Central memory CD8-positive, alpha-beta T cell (primary cell): ENCODE measurements at places on chromosomes 16 and 17.
A peak's percentile ranks its signal among the peaks of the same experiment; 100 is the strongest.

DNA sequence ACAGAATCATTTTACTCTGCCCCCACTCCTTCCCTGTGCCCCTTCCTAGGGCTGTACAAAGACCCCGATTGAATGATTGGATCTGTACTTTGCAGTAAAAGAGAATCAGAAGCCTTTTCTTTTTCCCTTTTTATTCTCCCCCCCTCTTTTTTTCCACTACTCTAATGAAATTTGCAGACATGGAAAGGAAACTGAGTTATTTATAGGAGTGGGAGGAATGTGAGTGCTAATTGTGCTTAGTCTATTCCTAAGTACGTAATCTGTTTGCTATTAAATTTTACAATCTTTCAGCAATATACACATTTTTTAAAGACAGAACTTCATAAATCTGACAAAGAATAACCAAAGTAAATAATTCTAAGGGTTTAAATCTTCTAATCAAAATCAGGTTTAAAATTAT is 314.3 kb downstream of the MAP2K6 start:
- no peak for DNase-seq
- no peaks in the 10 kb centered on the region for H3K4me1 ChIP-seq
- no peaks in the 10 kb centered on the region for H3K36me3 ChIP-seq
- H3K4me3 ChIP-seq: no peak overlapping the region
- peaks cover 9% of the 10 kb centered on the region for H3K27me3 ChIP-seq
- no peak overlapping the region for H3K27ac ChIP-seq

DNA sequence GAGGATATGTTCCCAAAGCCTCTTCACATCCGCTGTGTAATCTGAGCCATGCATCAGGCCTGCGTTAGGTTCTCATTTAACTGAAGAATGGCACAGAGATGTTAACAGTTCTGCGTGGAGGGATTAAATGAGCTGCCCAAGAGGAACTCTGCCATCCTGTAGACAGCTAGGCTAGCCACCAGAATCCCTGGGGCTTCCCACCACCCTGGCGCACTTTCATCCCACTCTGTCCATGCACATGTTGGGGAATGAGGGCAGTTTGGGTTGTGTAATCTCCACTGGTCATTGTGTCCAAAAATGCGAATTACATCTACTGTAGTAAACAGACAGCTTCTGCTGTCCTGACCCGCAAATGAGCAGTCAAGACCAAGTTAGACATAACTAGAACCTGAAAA is 1.0 kb upstream of the GLG1 start:
- peak overlapping the region; percentile 94 for H3K27ac ChIP-seq
- no peak overlapping the region for H3K4me3 ChIP-seq
- DNase-seq: no peak
- peaks cover 19% of the 10 kb centered on the region for H3K36me3 ChIP-seq

GRCh38 chr17:54971147-54971546 is 2.6 kb downstream of the STXBP4 start:
- peaks cover 7% of the 10 kb centered on the region for H3K36me3 ChIP-seq
- DNase-seq: no peak
- no peaks in the 10 kb centered on the region for H3K27me3 ChIP-seq

- H3K27me3 ChIP-seq: no peaks in the 10 kb centered on the region
- no peaks in the 10 kb centered on the region for H3K4me1 ChIP-seq
- H3K4me3 ChIP-seq: no peak overlapping the region
- DNase-seq: no peak
- peaks cover 2% of the 10 kb centered on the region for H3K36me3 ChIP-seq
Observed at GRCh38 chr17:18968345-18968744, 16.4 kb downstream of the SLC5A10 start.

DNA sequence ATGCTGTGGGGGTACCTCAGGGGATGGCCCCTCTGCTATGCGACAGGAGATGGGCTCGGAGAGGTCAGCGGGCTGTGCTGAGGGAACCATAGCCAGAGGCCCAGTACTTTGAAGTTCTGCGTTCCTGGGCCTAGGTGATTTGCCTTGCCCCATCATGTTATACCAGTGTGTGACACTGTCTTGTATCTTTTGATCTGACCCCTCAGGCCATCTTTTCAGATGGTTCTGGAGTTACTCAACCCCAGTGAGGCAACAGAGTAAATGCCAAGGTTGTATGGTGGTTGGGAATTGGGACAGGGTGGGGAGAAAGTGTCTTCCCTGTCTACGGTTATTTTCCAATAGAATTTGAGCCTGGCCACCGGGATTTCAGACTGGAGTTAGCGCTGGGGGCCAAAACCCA is 8.5 kb downstream of the MSI2 start:
- H3K4me1 ChIP-seq: peaks cover 63% of the 10 kb centered on the region
- H3K36me3 ChIP-seq: peaks cover 29% of the 10 kb centered on the region
- DNase-seq: no peak
- no peak overlapping the region for H3K4me3 ChIP-seq

- H3K4me1 ChIP-seq: no peaks in the 10 kb centered on the region
- H3K27ac ChIP-seq: no peak overlapping the region
- DNase-seq: no peak
- H3K4me3 ChIP-seq: no peak overlapping the region
- H3K36me3 ChIP-seq: no peaks in the 10 kb centered on the region
Observed at GRCh38 chr17:71395901-71396300, 724.9 kb upstream of the SOX9 start.

GRCh38 chr17:14308965-14309879 is 8.3 kb downstream of the HS3ST3B1 start:
- peak; percentile 76 for DNase-seq
- no peaks in the 10 kb centered on the region for H3K27me3 ChIP-seq
- H3K36me3 ChIP-seq: peaks cover 8% of the 10 kb centered on the region
- H3K4me1 ChIP-seq: peaks cover 21% of the 10 kb centered on the region

- H3K4me3 ChIP-seq: no peak overlapping the region
- peaks cover 14% of the 10 kb centered on the region for H3K4me1 ChIP-seq
- DNase-seq: no peak
- no peaks in the 10 kb centered on the region for H3K27me3 ChIP-seq
Observed at GRCh38 chr17:34997355-34997862, 17.1 kb downstream of the LIG3 start.

DNA sequence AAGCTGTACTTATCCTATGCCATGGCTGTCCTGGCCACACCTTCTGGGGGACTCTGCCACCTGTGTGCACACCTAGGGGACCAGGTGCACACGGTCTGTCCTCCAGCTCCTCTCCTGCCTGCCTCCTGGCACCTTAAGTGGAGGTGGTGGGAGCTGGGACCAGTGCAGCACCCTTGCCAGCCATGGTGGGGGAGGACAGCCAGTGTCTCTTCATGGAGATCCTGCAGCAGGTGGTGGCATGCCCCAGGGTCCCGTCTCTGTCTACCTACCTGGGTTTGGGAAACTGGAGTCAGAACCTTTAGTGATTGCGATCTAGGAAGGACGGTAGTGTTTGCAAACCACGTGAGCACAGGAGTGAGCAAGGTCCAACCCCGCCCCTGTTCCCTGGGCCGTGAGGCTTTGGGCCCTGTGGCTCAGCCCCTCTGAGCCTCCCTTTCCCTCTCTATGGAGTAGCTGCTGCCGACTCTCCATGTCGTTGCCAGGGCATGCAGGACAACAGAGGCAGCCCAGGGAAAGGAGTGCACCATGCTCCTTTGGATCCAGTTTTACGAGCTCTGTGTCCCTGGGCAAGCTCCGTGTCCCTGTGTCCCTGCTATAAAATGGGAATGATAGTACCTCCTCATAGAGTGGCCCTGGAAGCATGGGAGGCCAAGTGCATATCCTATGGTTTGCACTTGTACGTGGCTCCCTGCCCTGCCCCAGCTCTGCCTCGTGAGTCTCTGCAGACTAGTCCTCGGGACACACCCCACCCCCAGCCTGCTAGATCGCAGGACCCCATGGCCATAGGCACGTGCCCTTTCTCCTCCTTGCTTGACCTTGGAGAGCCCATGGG is 7.1 kb downstream of the ADGRG1 start:
- H3K27ac ChIP-seq: peak overlapping the region; percentile 35
- no peak overlapping the region for H3K4me3 ChIP-seq
- peaks cover 40% of the 10 kb centered on the region for H3K4me1 ChIP-seq
- no peaks in the 10 kb centered on the region for H3K27me3 ChIP-seq

- peaks cover 46% of the 10 kb centered on the region for H3K36me3 ChIP-seq
- peak overlapping the region; percentile 78 for H3K27ac ChIP-seq
- H3K27me3 ChIP-seq: no peaks in the 10 kb centered on the region
Observed at GRCh38 chr17:82270651-82271050, 2.8 kb downstream of the CSNK1D start.

DNA sequence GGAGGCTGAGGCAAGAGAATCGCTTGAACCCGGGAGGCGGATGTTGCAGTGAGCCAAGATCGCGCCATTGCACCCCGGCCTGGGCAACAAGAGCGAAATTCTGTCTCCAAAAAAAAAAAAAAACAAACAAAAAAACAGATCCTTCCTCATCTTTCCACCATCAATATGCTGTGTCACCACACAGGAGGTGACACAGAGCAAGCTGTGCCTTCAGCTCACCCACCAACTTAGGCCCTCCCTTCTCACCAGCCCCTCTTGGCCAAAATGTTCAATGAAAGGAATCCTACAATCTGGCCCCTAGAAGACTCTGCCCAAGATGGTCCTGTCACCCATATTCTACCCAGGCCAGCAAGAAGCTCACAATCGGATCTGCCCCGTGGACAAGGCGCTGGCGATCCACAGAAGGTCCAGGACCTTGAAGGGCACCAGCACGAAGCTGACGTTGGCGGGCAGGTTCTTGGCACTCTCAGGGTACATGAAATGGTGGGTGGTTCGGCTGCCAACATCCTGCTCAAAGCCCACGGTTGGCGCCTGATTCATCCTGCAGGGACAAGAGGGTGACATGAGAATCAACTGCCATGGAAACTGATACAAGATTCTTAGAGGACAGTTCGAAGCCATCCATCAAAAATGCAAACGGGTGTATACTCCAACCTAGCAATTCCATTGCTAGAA is 41.4 kb downstream of the DDX19A start:
- H3K27ac ChIP-seq: peak overlapping the region; percentile 41
- H3K36me3 ChIP-seq: peaks cover 13% of the 10 kb centered on the region
- H3K4me1 ChIP-seq: no peaks in the 10 kb centered on the region
- no peak overlapping the region for H3K4me3 ChIP-seq

- DNase-seq: no peak
- H3K4me3 ChIP-seq: no peak overlapping the region
- peaks cover 22% of the 10 kb centered on the region for H3K4me1 ChIP-seq
- peaks cover 8% of the 10 kb centered on the region for H3K36me3 ChIP-seq
- H3K27me3 ChIP-seq: no peaks in the 10 kb centered on the region
Observed at GRCh38 chr17:75476752-75477489, 20.5 kb downstream of the TMEM94 start.
